ENCODE measurements at places on chromosomes 2 and 18.

DNA sequence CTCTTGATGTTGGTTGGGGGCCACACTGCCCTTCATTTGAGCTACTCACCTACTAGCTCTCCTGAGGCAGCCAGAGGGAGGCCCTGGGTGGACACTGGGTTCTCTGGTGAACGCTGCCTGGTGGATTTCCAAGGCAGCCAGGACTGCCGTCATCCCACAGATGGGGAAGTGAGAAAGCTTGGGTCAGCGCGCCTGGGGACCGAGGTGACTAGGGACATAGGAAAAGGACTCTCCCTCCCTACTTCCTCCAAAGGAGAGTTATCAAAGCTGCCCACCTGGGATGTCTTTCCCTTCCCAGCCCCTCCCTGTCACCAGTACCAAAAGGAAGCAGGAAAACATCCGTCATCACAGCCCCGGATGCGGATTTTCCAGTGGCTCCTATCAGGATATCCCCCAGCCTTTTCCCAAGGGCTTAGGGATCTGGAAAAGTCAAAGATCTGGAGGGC is 3.8 kb upstream of the SEMA4C start:
- DNase-seq, result no peak

DNA sequence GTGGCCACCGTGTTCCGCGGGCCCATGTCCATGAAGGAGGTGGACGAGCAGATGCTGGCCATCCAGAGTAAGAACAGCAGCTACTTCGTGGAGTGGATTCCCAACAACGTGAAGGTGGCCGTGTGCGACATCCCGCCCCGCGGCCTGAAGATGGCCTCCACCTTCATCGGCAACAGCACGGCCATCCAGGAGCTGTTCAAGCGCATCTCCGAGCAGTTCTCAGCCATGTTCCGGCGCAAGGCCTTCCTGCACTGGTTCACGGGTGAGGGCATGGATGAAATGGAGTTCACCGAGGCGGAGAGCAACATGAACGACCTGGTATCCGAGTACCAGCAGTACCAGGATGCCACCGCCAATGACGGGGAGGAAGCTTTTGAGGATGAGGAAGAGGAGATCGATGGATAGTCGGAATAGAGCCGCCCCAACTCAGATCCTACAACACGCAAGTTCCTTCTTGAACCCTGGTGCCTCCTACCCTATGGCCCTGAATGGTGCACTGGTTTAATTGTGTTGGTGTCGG is 17.7 kb downstream of the TUBB6 start:
- no peak for DNase-seq

- DNase-seq, result no peak
Measured at GRCh38 chr18:22711192-22711685, 221.9 kb upstream of the RBBP8 start.

GRCh38 chr2:219570194-219570923 is 980 bp downstream of the OBSL1 start:
- DNase-seq, result no peak

DNA sequence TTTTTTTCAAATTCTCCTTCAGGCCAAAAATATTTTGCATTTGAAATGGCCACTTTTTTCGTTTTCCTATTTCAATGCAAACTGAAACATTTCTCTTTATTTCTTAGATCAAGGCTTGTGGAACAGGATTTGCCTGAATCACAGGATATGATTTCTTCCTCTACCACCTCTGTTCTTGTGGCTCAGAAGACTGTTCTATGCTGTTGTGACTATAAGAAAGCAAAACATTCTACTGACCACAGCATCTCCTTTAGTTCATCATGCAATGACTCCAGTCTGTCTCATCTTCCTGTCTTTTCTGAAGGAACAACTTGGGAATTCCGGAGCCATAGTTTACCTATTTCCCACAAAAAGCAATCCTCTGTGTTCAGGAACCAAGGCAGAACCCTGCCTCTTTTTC is 16.2 kb upstream of the ZNF512 start:
- no peak for DNase-seq

GRCh38 chr2:18365342-18365741 is 195.1 kb downstream of the RDH14 start:
- no peak for DNase-seq

DNA sequence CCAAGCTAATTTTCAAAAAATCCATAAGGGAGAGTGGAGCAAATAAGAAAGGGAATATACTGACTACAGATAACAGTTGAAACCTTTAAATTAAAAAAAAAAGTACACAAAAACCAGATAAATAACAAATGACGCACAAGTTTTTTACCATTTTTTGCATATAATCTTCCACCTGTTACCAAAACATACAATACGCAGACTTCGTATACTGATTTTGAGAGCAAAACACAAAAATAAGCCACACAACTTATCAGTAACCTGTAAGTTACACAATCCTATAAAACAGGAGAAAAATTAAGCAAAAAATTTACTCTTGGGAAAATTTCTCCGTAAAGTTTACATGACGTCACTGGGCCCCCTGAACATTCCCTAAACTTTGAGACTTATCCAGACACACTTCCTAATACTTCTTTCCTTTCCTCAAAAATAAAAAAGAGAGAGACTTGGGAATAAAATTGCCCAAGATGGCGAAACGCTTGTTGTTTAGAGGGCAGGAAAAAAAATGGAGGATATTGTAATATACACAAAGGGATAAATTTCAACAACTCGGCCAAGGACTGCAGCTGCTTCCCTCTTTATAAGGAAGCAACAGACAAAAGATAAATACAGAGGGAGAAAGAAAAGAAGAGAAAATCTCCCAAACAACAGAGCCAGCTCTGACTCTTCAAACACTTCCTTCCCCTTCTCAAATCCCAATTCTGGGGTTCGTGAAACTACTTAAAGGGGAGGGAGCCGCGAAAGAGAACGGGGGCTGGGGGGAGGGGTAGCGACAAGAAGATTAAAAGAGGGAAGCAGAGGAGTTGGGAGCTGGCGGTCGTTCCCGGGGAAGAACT is 1.6 kb downstream of the BAZ2B start:
- peak; percentile 73 for DNase-seq

DNA sequence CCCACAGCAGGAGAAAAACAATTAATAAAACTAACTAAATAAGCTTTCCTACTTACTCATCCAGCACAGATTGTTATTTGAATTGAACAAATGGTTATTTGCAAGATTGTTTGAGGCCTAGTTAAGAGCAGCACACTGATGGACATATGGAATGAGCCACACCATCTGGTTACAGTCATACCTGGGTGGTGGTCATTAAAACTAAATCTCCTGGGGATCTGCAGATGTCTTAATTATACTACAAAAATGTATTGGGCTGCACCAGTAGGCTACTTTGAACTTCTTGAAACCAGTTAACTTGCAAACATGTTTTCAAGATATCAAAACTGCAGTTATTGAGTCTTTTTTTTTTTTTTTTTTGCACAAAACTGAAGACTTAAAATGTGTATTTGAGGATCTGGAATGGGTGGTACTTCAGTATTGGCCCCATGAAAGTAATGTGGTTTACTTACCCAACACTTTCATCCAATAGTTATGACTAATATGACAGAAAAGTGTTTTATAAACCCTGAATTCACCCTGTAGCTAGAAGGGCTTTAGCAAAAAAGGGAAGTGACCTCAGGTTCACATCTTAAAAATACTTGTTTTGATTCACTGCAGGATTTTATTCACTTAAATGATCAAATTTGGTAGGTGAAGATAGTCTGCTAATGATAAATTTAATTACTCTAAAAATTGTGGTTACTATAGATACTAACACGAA is 10.8 kb downstream of the AGFG1 start:
- no peak for DNase-seq

DNA sequence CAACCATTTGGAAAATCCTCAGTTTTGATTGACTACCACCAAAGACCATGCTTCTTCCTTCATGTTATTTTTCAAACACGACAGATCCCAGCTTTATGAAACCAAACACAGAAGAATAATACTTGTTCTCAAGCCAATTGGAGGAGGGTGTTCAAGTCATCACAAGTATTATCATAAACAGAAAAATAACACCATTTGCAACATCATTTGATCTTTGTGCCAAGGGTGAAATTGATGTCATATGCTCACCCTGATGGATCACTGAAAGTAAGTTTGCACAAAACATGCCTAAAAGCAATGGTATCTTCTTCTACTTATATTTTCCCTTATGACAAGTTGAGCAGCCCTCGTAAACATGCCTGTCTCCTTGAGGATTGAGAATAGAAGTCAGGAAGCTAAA is 448.0 kb upstream of the ZEB2 start:
- DNase-seq, result no peak

DNA sequence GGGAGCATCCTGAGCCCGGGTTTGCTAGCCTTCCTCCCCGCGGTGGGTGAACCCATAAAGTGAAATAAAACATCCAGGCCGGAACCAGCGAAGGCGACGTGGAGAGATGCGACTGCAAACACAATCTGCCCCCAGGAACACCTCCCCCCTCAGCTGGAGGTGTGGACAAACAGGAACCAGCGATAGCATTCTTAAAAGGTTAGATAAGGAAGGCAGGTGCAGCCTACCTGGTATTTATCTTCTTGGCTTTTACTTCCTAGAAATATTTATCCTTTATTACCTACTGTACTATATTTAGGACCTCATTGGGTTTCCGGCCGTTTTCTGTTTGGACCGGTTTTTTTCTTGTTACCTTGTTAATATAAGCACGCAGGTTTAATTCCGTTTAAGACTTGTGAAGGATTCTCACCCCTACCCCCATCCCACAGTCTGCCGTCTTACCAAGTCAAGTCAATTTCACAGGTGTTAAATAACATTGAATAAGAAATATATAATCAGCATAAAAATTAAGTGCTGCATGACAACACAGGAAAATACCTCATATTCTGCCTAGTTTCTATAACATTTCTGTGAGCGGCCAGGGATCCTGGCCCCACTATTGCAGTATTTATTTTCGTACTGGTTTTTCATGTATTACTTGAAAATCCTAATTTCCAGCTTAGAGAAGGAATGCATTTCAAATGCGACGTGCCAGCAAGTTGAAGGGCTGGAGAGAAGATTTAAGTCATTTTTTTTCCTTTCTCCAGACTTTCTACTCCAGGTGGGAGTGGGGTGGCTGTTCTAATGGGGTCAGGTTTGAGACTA is 224.0 kb upstream of the ID2 start:
- peak; percentile 23 for DNase-seq

DNA sequence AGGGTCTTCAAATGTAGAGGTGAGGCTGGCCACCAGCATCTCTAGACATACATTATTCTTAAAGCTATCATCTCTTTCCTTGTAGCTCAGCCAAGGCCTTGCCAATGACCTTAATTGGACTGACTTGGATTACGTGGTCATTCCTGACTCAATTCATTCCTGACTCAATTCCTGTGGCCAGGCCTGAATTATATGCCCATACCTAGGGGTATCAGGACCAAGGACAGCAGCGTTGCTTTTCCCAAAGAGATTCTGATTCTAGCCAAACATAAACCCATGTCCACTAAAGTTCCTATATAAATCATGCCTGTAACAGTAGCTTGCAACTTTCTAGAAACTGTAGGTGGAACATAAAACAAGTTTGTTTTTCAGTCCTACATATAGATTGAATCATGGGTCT is 231.7 kb downstream of the ARL6IP6 start:
- DNase-seq, result no peak

DNA sequence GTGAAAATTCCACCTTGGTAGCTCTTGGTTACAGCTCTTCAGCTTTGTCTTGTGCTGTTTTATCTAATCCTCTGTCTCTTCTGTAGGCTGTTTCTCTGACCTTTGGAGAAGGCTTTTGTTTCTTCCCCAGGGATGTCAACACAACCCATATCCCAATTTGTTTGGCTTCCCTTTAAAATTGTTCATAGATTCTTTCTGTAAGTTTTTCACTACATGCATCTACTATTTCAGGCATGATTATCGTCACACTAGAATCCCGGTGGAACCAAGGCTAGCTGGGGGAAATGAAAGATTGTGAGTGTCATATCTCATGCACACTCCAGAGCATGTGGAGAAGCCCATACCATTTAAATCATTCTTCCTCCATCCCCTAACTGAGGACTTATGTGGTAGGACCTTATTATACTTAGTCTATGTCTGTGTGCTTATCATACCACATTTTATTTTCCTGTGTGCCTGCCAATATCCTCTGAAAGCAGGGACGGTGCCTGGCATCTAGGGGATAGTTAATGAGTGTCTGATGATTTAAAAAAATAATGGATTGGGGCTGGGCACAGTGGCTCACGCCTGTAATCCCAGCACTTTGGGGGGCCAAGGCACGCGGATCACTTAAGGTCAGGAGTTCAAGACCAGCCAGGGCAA is 59.9 kb downstream of the CRIM1 start:
- DNase-seq, result no peak

GRCh38 chr2:6955511-6956136 is 38.4 kb downstream of the RNF144A start:
- no peak for DNase-seq

DNA sequence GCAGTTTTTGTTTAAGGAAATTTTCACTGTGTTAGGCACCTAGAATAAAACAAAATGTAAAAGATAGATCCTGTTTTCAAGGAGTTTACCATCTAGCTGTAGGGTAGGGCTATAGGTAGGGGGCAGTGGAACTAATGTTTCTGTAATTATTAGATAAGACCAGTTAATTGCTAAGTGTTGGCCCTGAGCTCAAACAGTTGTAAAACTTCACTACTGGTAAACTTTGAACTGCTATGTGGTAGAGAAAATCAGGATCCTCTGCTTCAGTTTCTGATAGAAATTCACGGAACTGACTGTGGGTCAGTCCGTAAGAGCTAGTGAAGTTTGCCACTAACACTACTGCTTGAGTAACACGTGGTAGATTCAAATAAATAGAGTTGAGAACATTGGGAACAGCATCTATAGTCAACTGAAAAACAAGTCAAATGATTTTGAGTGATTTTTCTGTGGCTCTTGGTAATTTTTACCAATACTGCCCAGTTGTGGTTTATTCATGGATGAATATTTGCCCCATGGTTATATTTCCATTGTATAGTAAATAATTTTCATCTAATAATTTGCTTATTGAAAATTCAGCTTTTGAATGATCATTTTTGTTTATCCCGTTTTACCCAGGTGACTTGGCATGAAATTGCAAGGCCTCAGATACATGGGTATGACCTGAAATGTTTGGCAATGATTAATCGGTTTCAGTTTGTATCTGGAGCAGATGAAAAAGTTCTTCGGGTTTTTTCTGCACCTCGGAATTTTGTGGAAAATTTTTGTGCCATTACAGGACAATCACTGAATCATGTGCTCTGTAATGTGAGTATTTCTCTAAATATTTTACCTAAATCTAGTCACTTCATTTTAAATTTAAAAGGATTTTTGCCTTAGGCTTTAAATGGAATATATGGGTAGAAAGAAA is 26.4 kb downstream of the ELP2 start:
- DNase-seq, result no peak

DNA sequence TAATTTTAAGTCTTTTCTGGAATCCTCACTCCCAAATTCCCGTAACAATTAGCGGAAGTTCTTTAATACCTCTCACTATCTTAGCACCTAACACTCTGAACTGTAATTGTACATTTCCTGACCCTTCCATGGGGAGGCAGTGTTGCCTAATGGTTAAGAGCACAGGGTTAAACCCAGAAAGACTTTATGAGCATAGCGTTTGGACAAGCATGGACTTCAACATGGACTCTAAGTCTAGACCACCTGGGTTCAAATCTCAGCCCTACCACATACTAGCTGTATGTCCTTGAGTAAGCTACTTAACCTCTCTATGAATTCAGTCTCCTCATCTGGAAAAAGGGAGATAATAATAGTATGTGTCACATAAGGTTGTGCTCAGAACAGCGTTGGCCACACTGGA is 13.0 kb downstream of the ANTXR1 start:
- no peak for DNase-seq
